ENCODE measurements at places on chromosomes 11 and 22. TPM values are rescaled to one million over a fixed set of nuclear protein-coding genes. Genes with fewer than 3 reads are reported as not detected.

GRCh38 chr11:102293873-102294601 lies 23.2 kb upstream of the BIRC3 start:
- no peak for DNase-seq

The HBD gene
- total RNA-seq: not detected

DNA sequence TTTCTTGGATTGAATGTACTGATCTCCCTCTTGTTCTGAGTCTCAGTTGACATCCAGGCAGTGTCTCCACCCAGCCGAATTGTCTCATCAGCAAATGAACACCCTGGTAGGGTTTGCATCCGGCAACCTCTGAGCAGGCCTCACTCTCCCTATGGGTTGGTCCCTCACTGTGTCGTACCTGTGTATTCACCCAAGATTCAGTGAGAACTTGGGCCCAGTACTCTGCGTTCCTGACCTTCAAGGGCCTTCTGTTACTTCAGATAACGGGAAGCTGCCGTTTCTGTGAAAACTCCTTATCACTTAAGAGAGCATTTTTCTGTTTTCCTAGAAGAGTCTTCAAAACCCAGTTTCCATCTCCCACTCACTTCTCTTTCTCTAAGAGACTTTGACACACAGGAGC lies 915.6 kb downstream of the TBC1D22A start:
- no peak for DNase-seq

DNA sequence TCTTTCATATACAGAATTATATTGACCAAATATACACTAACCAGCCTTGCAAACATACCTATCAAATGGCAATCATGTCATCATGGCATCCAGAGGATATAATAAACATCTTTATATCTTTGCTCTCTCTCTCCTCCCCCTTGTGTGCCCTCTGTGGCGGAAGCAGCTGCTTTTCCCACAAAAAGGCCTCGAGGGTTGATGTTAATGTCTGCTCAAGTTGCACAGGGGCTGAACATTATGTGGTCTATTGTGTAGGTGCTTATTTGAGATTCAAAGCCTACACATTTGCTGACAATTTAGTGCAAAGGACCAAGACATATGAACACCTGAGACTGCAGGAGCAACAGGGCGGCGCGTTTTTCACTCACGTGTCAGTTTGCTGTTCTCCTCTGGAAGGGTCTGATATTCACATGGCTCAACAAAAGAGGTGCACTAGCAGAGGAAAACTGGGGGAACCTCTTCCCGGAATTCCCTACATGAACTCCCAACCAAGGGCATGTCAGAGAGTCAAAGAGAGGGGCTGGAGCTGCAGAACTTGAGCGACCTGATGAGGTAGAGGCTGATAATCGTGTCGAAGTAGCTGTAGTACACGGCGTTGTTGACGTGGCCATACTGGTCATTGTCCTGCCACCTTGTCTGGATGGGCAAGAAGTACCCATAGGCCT lies 138.8 kb downstream of the RCN1 start:
- DNase-seq: no peak

DNA sequence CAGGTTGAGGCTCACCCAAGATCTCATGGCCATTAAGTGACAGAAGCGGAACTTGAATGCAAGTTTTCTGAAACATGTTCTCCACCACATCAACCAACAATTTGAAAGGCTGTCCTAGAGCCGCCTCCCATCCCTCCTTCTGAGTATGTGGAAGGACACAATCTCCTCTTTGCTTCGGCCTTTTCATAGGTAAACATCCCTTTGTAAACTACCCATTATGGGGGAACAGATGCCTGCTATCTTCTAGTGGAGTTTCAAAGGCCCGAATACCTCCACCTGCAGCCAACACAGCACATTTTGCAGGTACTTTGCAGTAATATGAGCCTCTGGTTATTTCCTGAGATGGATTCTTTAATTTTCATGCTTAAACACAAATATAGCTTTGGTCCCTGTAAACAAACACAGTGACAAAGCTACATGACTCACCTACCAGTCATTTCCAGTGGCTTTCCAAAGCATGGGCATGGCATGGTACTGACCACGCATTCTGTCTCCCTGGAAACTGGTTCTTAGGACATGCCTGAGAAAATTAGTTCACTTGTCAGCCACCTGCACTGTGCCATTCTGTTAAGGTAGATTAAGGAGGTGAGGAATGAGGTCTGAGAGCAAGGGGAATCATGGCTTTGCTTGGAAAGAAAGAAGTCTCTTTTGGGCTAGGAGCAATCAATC lies 60.2 kb downstream of the EHF start:
- DNase-seq: no peak

GRCh38 chr11:119671051-119671450 lies 57.9 kb downstream of the NECTIN1 start:
- DNase-seq: no peak

- DNase-seq: no peak
Measured at GRCh38 chr11:112477581-112478317, 217.1 kb upstream of the PLET1 start.

GRCh38 chr11:132101881-132102280 lies 731.5 kb downstream of the NTM start:
- DNase-seq: no peak

DNA sequence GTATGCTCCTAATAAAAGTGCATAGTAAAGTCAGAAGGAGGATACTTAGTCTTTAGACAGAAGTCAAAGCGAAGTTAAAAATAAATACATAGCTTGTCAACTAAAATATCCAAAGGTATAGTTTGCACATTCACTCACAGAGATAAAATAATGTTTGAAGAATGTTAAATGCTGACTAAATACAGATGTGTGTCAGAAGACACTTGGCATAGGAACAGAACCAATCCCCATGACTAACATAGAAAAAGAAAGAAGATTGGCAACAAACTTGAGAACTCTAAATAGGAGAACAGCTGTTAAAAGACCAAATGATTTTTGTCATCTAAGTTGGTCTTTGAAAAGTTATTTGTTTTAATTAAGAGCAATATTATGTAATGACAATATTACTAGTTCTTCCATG lies 1172.1 kb upstream of the RAG2 start:
- no peak for DNase-seq

- DNase-seq: no peak
Measured at GRCh38 chr22:35399114-35399677, 744 bp upstream of the MCM5 start.

GRCh38 chr11:912266-912665 lies 1.7 kb upstream of the CHID1 start:
- no peak for DNase-seq

Measured in GM12878 (cell line).